ENCODE measurements at places on chromosomes 11 and 22. TPM values are rescaled to one million over a fixed set of nuclear protein-coding genes. Genes with fewer than 3 reads are reported as not detected.
A peak's percentile ranks its signal among the peaks of the same experiment; 100 is the strongest.

DNA sequence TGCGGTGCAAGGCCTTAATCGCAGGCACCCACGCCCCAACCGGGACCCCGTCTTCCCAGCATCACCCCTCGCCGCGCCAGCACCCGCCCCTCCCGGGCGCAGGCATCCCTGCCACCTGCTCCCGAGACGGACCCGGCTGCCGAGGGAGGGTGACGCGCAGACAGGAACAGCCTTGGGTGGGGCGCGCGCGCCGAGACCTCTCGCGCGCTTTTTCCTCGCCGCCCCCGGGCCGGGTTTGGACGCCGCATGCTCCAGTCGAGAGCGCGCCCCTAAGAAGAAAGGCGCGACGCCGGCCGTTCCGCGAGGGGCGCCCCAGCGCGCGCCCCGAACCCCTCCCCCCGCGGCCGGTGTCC is 504 bp downstream of the CFL1 start:
- DNase-seq: no peak

GRCh38 chr11:45423036-45423435 is 136.9 kb upstream of the SYT13 start:
- DNase-seq: no peak

- DNase-seq: no peak
These were observed 169.3 kb downstream of the CASP12 start for GRCh38 chr11:104728927-104729326.

DNA sequence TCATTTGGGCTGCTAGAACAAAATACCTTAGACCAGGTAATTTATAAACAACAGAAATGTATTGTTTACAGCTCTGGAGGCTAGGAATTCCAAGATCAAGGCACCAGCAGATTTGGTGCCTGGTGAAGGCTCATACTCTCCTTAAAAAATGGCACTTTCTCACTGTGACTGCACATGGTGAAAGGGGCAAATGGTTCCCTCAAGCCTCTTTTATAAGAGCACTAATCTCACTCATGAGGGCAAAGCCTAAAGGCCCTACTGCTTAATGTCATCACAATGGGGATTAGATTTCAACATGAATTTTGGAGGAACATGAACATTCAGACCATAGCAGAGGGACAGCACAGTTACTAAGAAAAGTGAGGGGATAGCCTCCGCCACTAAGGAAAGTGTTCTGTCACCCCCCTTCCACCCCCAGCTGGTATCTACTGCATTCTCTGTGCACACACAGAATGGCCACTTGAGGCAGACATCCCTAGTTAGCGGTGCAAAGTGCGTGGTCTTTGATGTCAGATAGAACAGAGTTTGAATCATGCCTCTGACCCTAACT is 47.2 kb upstream of the CEP295 start:
- DNase-seq: peak; percentile 37

DNA sequence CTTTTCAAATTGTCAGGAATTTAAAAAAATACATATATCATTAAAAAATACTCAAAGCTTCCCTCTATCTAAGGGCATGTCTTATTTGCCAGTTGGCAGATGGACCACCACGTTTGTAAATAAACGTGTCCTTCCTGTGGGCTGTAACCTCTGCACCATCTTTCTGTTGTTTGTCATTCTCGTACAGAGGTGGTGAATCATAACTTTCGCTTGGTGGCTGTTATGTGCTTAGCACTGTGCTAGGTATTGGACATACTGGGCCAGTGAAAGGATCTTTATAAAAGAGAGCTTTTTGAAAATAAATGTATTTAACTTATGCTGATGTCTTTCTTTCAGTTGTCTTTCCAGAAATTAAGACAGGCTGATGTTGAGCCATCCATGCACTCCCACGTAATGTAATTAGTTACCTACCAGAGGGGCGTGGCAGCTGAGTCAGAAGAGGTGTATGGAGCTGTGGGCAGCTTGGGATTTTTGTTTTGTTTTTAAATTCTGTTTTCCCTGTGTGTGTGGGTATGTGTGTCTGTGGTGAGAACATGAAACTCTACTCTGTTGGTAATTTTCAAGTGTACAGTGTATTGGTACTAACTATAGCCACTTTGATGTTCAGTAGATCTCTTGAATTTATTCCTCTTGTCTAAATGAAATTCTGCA is 62.7 kb downstream of the TECTA start:
- DNase-seq: no peak

The HIC2 gene
- 117 TPM for total RNA-seq

The SERHL2 gene
- 21.9 TPM for total RNA-seq

The OR8J1 gene
- total RNA-seq: not detected

Data from K562 (cell line).